ENCODE measurements at places on chromosomes 7 and 10.
A peak's percentile ranks its signal among the peaks of the same experiment; 100 is the strongest.

- no peak for DNase-seq
Observed at GRCh38 chr10:88232029-88232895, 350.9 kb downstream of the RNLS start.

DNA sequence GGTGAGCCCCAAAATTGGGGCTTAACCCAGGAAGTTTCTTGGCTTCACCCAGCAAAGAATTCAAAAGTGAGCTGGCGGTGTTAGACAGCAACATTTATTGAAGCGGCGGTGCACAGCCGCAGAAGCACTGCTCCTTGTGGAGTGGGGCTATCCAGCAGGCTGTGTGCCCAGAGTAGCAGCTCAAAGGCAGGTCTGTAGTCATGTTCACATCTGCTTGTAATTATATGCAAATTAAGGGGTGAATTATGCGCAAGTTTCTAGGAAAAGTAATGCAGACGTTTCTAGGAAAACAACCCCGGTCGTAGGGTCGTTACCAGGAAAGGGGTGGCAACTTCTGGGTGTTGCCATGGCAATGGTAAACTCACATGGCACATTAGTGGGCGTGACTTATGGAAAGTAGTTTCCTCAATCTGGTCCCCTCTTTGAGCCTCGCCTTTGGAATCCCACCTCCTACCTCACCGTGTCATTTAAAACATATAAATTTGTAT, 13.7 kb upstream of the KBTBD2 start:
- peak; percentile 70 for DNase-seq

GRCh38 chr7:33639552-33640197, 265.7 kb upstream of the BMPER start:
- DNase-seq: no peak

DNA sequence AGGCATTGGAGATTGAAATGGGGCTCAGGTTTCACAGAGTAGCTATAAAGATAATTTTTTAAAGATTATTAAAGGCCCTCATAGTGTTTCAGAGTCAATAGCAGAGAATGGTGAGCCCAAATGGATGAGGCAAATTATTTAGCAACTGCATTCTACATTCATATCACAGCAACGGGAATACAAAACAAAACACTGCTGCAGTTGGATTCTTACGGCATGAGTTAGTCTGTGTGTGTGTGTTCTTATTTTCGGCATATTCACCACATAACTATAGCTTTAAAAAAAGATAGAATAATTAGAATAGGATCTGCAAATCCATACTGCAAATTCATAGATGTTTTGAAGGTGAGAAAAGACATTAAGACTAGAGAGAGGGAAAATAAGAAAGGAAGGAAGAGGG, 66.0 kb downstream of the SUGCT start:
- no peak for DNase-seq

- DNase-seq: no peak
Observed at GRCh38 chr7:95441042-95441823, 6.4 kb upstream of the PON2 start.

- DNase-seq: no peak
Observed at GRCh38 chr7:7707246-7707645, 11.2 kb downstream of the RPA3 start.

- DNase-seq: no peak
Observed at GRCh38 chr7:98617051-98617959, at the start of gene NPTX2. TSS of gene NPTX2 (plus strand) at chr7:98617285. CDS start at chr7:98617462, 177 bp downstream.

GRCh38 chr10:14954934-14955333, 1.0 kb upstream of the DCLRE1C start:
- DNase-seq: no peak

GRCh38 chr10:66877361-66877760, 48.5 kb upstream of the LRRTM3 start:
- no peak for DNase-seq

DNA sequence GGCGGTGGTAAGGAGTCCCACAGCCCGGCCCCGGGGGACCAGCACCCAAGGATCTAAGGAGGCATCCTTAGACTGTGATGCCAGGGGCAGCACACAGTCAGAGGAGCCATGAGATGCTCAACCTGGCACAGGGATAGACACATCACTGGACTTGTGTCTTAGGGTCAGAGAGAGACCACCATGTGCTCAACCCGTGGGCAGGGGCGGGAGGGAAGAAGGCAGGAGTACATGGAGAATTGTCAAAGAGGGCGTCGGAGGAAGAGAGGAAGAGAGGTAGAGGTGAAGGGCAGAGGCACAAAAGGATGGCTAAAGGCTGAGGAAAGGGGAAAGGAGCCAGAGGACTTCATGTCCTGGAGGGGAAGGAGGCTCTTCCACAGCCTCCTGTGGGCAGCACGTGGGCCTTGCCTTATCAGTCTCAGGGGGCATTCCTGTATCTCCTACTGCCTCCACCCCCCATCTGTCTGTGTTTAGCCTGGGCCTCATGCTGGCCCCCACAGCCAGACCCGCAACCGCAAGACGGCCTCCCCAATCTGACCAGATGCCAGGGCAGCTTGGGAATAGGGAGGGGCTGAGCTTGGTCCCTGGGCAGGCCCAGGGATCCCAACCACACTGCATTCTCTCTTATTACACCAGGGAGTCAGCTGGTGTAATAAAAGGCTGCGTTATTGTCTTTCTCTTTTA, 2.2 kb downstream of the ADCY1 start:
- DNase-seq: no peak

GRCh38 chr7:124723012-124723411, 42.6 kb downstream of the GPR37 start:
- no peak for DNase-seq

DNA sequence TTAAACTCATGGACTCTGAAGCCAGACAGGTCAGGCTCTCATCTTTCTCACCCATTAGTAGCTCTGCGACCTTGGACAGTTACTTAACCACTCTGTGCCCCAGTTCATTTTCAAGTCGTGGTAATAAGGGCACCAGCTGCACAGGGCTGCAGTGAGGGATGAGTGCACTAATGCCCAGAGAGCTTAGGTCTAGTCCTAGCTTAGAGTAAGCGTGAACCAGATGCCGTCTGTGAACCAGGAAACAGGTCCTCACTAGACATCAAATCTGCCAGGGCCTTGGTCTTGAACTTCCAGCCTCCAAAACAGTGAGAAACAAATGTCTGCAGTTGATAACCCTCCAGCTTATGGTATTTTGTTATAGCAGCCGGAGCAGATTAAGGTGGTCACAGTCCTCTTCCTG, 222.4 kb upstream of the PFKP start:
- DNase-seq: no peak

GRCh38 chr7:124790645-124791044, 25.1 kb upstream of the GPR37 start:
- no peak for DNase-seq

GRCh38 chr7:27966219-27966780, 214.3 kb downstream of the JAZF1 start:
- DNase-seq: no peak

DNA sequence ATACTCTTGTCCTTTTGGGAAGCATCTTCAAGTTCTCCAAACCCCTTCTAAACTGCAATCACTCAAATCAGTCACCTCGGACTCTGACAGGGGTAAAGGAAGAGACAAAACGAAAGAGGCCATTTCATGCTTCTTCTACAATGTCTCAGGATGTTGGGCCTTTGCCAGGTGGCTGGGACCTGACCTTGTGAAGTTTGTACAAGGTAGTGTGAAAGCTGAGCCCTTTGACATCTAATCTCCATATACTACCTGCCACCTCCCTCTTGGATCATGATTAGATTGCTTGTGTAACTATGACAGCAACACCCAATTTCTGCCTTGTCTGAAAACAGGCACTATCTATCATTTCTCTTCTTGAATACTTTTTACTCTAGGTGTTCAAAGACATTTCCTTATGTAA, 35.1 kb upstream of the PDLIM1 start:
- DNase-seq: no peak

- DNase-seq: no peak
Observed at GRCh38 chr7:148545172-148545571, 45.4 kb upstream of the C7orf33 start.

GRCh38 chr10:131453721-131454634, 142.5 kb upstream of the TCERG1L start:
- DNase-seq: peak; percentile 27

DNA sequence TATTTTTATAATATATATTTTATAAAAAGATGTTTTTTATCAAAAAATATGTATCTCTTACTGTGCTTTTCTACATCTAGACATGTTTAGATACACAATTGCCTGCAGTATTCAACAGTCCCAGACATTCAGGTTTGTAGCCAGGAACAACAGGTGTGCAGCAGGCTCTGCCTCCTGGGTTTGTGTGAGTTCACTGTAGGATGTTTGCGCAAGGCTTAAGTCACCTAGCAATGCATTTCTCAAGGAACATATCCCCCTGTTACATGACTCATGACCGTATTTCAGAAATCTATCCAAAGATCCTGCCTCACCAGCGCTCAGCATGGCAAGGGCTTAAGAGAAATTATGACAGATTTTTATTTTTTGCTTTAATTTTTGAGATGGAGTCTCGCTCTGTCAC, 41.5 kb downstream of the PITRM1 start:
- DNase-seq: no peak

DNA sequence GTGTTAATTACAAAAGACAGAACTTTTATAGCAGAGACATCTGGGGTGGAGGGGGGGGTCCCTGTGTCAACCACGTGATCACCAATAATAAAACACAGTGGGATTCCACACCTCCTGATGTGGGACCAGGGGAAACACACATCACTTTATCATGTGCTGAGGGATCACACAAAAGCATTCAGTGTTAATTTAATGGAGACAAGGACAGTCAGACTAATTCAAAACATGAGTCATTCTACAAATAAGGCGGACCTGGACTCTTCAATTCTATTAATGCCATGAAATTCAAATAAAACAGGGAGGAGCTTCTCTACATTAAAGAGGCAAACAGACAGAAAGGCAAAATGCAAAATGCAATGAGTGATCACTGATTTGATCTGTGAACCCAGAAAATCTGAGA, 67.3 kb upstream of the PFKP start:
- DNase-seq: no peak

Data from T follicular helper cell (primary cell).